Right atrium auricular region (tissue), 2 donors: ENCODE measurements at places on chromosomes 4 and X. TPM values are rescaled to one million over a fixed set of nuclear protein-coding genes. Genes with fewer than 3 reads are reported as not detected.

GRCh38 chr4:628821-629635, 3.7 kb downstream of the PDE6B start:
- H3K4me1 ChIP-seq = no peaks in the 10 kb centered on the region
- no peak for DNase-seq
- H3K27me3 ChIP-seq = no peaks in the 10 kb centered on the region
- no peaks in the 10 kb centered on the region for H3K36me3 ChIP-seq
- no peak overlapping the region for H3K4me3 ChIP-seq
- no peak overlapping the region for H3K27ac ChIP-seq

GRCh38 chr4:41692717-41693345, 55.7 kb downstream of the PHOX2B start:
- no peaks in the 10 kb centered on the region for H3K4me1 ChIP-seq
- H3K27me3 ChIP-seq = no peaks in the 10 kb centered on the region
- no peak for DNase-seq
- no peak overlapping the region for H3K27ac ChIP-seq
- peaks cover 41% of the 10 kb centered on the region for H3K36me3 ChIP-seq

DNA sequence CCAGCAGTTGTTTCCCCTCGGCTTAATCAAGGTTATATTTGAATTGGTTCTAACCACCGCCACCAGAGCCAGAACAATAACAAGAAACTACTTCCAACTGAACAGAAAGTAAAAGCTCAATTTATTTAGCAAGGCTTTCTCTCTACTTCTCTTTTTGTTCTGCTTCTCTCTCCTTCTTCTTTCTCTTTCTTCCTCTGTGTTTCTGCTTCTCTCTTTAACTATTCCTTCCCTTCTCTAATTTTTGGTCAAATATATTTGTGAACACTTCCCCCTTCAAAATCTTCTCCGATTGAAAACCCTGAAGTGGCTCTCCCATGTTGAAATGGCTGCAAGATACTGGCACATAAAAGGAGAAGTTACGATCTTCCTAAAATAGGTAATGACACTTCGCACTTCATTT, 1195.9 kb upstream of the PRKX start:
- H3K4me3 ChIP-seq = no peak overlapping the region
- no peaks in the 10 kb centered on the region for H3K36me3 ChIP-seq
- no peak overlapping the region for H3K27ac ChIP-seq
- H3K27me3 ChIP-seq = no peaks in the 10 kb centered on the region
- H3K4me1 ChIP-seq = no peaks in the 10 kb centered on the region
- DNase-seq = no peak

- H3K4me1 ChIP-seq = no peaks in the 10 kb centered on the region
- DNase-seq = no peak
- H3K36me3 ChIP-seq = no peaks in the 10 kb centered on the region
- H3K27me3 ChIP-seq = no peaks in the 10 kb centered on the region
- H3K27ac ChIP-seq = no peak overlapping the region
These were observed 10.3 kb downstream of the SRPX2 start for GRCh38 chrX:100654261-100654660.

DNA sequence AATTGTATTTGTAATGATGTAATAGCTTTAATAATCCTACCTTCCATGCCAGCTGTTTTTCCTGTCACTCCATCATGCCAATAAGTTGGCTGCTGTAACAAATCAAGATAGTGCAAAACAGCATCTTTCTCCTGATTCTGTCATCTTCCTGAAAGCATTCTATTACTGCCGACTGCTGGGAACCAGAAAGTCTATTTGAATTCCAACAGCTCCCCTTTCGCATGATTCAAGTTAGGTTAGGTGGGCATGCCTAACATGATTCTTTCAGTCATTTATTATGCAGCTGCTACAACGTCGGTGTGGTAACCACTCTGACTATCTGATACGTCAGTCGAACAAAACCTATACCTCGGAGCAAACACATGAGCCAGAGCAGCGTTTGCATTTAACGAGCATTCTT, 127.9 kb upstream of the DMD start:
- no peaks in the 10 kb centered on the region for H3K4me1 ChIP-seq
- peak overlapping the region; percentile 25 for H3K4me3 ChIP-seq
- H3K27me3 ChIP-seq = no peaks in the 10 kb centered on the region
- no peak for DNase-seq
- no peak overlapping the region for H3K27ac ChIP-seq

GRCh38 chrX:153564047-153564606, 34.8 kb downstream of the CCNQ start:
- no peaks in the 10 kb centered on the region for H3K27me3 ChIP-seq
- no peaks in the 10 kb centered on the region for H3K36me3 ChIP-seq
- no peaks in the 10 kb centered on the region for H3K4me1 ChIP-seq
- no peak for DNase-seq
- H3K27ac ChIP-seq = no peak overlapping the region

Gene RPS6KA6
- total RNA-seq = 1.7 TPM

Gene C4orf51
- not detected for total RNA-seq

Gene SRP72
- total RNA-seq = 46.3 TPM
